ENCODE measurements at places on chromosomes 16 and 17. TPM values are rescaled to one million over a fixed set of nuclear protein-coding genes. Genes with fewer than 3 reads are reported as not detected.

Gene SOCS7
- total RNA-seq = 15.2 TPM

Gene CCDC200
- not detected for total RNA-seq

Gene C16orf46
- 0.21 TPM for total RNA-seq

- DNase-seq = no peak
Measured at GRCh38 chr17:41403404-41404023, 6.1 kb upstream of the KRT31 start.

- DNase-seq = no peak
Measured at GRCh38 chr16:15451098-15451731, 16.8 kb downstream of the BMERB1 start.

Gene TNFSF13
- 0.74 TPM for total RNA-seq

- DNase-seq = peak; percentile 27
Measured at GRCh38 chr17:68288804-68289203, 2.1 kb downstream of the SLC16A6 start.

DNA sequence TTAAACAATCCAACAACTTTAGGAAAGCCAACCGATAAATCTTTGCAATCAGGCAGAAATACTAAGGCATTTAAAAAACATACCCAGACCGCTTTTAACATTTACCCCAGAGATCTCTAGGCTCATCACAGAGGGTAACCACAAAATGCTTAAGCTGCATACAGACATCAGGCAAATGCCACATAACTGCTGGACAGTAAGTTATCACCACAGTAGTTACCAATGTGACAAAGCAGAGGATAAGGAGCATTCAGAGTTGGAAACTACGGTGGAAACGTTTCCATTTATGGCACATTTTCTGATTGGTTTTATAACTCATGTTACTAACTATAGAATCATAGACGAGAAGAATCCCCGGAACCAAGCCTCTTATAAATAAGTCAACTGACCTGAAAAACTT, 77.5 kb downstream of the KANSL1 start:
- DNase-seq = no peak

Gene KCNJ2
- total RNA-seq = not detected

DNA sequence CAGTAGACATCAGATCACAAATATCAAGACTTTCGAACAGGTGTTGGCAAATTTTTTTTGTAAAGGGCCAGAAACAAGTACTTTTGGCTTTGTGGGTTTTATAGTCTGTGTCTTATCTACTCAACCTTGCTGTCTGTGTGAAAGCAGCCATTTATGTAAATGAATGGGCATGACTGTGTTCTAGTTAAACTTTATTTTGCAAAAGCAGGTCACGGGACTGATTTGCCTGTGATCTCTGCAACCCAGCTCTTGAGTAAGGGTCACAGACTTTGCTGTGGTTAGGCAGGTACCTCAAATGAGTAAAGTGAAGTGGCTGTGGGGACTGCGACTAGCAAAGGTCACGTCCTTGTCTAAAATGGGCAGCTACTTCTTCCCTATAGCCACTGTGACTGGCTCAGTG, 136.5 kb downstream of the FTO start:
- no peak for DNase-seq

DNA sequence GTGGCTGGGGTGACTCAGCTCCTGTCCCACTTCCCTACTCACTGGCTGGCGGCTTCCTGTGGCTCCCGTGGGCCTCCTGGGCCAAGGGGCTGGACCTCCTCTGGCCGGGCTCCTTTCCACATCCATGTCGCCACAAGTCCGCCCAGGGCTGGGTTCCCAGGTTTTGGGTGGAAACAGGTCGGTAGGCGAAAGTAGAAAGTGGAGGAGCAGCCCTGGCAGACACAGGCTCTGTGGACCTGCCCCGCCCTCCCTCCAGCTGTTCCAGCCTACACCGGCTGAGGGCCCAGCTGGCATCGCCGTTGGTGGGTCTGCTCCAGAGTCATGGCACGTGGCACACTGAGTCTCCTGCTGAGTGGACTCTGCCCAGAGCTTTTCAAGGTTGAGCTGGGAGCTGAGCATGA, 28.7 kb downstream of the GSE1 start:
- DNase-seq = peak; percentile 45

DNA sequence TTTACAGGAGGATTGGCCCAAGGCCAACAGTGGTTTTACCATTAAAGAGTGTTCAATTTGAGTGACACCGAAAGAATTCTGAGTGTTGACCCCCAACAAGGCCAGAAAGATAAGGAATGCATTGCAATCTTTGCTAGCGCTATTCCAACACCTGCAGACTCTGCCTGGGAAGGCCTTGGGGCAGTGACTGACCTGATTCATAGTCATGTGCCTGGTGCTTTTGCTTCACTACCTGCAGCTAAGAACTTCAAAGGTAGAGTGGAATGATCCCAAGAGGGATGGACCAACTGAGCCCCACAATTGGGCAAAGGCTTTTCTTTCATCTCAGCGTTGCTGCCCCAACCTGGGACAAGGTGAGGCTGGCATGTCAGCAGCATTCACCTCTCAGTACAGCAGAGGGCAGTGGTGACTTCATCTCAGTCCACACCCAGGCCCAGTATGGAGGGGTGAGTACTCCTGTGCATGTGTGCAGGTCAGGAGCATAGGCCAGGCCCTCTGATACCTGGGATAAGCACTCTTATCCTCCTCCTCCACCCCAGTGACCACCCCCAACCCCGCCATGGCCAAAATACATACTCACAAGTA, 149.6 kb upstream of the GNAO1 start:
- DNase-seq = peak; percentile 10

GRCh38 chr17:14856176-14856575, 408.9 kb downstream of the PMP22 start:
- no peak for DNase-seq

Gene EFTUD2
- 133 TPM for total RNA-seq

Gene AOC3
- total RNA-seq = 0.62 TPM

GRCh38 chr16:35585411-35585810, 2126.0 kb downstream of the TP53TG3F start:
- DNase-seq = no peak

DNA sequence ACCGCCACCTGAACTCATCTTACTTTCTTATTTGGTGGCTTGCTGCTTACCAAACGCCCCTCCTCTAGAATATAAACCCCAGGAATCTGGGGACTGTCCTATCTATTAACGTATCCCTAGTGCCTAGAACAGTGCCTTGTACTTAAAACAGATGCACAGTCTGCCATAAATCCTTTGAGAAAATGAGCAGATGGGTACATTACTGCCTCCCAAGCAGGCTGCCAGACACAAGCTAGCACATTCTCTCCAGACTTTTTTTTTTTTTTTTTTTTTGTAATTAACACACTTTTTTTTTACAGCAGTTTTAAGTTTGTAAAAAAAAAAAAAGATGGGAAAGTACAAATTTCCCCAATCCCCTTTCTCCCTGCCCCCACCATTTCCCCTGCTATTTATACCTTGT, 57.3 kb upstream of the RPL38 start:
- DNase-seq = no peak

GRCh38 chr16:67188798-67189197, 1.1 kb downstream of the EXOC3L1 start:
- no peak for DNase-seq

Gene SPN
- total RNA-seq = not detected

DNA sequence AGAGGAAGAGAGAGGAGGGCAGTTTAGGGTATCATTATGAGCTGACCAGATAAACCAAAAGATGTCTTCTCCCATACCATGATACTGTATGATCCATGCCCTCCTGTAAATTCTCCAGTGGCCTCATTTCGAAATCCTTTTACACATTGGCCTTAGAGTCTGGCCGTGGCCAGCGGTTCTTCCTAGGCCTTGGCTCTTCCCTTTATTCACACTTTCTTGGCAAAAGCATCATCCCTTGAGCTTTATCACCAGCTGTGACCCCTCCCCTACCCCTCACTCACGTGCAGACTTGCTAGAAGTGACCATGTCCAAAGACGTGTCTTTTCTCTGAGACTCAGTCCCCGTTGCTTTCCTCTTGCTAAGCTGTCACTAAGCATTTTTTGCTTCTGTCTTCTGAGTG, 22.8 kb downstream of the KATNIP start:
- DNase-seq = no peak

- DNase-seq = peak; percentile 55
Measured at GRCh38 chr17:4249452-4250029, 14.2 kb downstream of the ANKFY1 start.

Gene KRTAP4-1
- not detected for total RNA-seq

Gene RAB26
- total RNA-seq = 0.49 TPM

Gene TEX14
- total RNA-seq = 0.50 TPM

- no peak for DNase-seq
Measured at GRCh38 chr17:49510720-49511110, 15.6 kb downstream of the NGFR start.

Gene ARL5C
- not detected for total RNA-seq

Gene GAS7
- 2.3 TPM for total RNA-seq

GRCh38 chr16:81601601-81602255, 157.1 kb downstream of the CMIP start:
- no peak for DNase-seq

DNA sequence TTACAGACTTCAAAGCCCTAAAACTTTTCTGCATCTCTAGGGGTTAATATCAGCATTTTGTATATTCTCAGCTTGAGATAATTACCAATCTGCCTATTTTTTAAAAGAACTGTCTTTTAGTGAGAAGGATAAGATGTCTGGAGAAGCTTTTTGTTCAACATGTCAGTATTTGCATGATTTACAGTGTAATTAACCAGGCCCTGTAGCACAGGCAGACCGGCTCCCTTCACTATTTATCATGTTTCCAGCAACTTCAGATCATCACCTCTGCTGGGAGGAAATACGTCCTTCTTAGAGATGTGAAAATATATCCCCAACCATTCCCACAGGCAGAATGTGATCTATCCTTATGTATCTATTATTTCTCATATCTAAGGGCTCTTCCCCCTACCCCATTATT, 8.6 kb upstream of the DDX52 start:
- no peak for DNase-seq

DNA sequence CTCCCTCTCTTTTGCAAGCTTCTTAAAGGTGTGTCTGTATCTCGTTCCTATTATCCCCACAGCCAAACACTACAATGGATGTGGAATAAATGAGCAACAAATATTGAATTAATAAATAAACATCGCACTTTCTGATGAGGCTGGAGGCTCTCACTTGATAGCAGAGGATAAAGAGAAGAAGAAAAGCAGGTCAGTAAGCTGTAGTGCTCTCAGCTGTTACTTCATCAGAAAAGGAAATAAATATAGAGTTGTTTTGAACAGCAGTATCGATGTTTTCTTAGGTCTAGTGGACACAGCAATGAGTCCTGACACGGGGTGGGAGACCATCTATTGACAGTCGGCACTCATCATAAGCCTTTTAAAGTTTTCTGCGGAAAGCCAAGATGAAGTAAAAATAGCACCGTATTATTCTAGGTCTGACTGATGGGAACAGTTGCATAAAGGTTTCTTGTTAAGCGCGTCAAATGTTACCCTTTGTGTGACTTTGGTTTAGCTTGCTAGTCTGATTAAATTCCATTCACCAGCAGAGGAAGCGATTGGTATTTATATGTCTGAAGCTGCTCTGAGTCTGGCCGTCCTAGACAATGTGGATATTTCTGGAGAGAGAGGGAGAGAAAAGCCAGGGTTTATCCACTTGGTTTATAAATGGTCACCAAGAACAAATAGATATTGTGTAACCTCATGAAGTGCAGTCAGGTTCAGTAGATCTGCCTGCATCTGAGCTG, 646.1 kb downstream of the CDH11 start:
- no peak for DNase-seq

Gene CCL11
- total RNA-seq = not detected

DNA sequence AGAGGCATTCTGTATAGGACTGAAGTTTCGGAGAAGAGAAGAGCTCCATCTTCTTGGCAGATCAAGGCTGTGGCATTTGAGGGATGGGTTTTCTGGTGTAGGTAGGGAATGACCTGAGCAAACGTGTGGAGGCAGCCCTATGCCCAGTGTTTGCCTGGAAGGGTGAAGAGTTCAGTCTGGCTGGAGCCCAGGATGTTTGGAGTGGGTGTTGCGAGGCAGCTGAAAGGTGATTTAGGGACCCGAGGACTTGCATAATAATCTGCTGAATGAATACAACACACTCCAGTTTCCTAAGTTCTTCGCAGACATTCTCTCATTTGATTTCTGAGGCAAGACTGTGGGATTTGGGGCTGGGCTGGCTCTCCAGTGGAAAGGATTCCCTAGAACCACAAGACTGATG, 186.2 kb downstream of the CYLD start:
- no peak for DNase-seq

- DNase-seq = no peak
Measured at GRCh38 chr16:6453742-6454141, 878.9 kb upstream of the RBFOX1 start.

DNA sequence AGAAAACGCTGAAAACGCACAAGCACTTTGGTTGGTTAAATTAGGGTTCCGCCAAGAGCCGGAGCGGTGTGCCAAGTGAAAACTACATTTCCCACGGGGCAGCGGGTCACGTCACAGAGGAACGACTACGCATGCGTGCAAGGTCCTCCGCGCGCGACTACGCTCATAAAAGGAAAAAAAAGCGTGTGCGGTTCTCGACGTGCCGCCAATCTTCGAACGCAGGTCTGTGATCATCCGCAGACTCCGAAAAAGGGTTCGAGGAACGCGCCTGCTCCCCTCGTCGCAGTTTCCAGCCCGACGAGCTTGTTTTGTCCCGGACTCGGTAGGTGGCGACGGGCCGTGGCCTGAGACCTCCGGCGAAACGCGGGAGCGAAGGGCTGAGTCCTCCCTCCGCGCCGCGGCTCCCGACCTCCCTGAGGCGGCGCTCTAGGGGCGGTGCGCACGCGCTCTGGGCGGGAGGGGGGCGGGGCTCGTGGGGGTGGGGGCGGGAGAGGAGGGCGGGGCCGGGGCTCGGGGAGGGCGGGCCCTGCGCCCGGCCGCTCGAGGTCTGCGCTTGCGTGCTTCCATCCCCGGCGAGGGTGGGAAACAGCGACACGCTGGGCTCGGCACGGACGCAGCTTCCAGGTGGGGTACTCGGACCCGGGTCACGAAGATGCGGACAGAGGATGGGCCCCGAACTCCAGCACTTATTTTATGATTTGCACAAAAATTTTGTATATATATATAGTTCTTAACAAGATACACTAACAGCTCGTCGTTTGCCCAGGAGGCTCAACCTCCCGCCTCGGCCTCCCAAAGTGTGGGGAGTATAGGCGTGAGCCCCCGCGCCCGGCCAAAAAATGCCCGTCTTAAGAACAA, at the start of gene SGF29:
TSS of gene SGF29 (plus strand) at position 145 of the 858 bp plus-strand sequence. CDS start 27,150 bp downstream, outside the sequence.
- DNase-seq = peak; percentile 94

- no peak for DNase-seq
Measured at GRCh38 chr17:77755410-77755963, 203.0 kb upstream of the TNRC6C start.

GRCh38 chr17:64081802-64082799, 47.8 kb downstream of the ERN1 start:
- peak; percentile 28 for DNase-seq

Gene RAD51D
- 10.2 TPM for total RNA-seq

Measured in A673 (cell line).